ENCODE measurements at places on chromosomes 3 and 15.

DNA sequence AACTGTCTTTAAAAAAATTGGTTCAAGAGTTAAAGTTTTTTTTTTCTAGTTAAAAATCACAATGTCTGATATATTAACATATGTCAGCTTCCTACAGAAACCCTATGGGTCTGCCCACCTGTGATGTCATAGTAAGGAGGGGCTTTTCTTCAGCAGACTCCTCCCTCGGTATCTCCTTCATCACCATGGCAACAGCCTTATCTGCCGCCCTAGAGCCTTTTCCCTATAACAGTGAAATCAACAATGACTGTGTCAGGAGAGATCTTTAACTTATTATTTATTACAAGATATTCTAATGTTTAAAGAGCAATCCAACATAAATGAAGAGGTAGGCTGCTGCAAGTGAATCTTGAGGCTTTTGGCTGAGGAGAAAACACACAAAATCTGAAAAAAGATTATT, 138.7 kb downstream of the PEX5L start:
- H3K4me1 ChIP-seq, result no peaks in the 10 kb centered on the region
- no peak for DNase-seq

- peaks cover 5% of the 10 kb centered on the region for H3K4me1 ChIP-seq
- no peak overlapping the region for H3K4me3 ChIP-seq
- H3K27me3 ChIP-seq, result peaks cover 7% of the 10 kb centered on the region
- no peak for DNase-seq
- H3K27ac ChIP-seq, result no peak overlapping the region
These were observed 340.3 kb upstream of the CTDSPL start for GRCh38 chr3:37521429-37521828.

DNA sequence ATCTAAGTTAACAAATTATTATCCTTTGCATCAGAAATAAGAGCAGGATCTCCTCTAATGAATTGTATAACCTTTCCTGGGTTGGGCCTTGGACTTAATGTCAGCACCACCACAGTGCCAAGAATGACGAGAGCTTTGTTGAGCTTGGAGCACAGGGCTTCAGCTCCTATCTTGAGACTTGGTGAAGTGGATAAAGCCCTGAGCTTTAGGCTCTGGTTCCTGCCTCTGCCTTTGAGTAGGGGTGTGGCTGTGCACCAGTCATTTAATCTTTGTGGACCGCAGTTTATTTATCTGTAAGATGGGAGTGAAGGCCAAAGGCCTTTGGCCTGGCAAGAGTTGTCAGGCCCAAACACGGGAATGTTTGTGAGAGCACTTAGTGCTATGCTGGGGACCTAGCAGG, 162.2 kb downstream of the VGLL4 start:
- no peaks in the 10 kb centered on the region for H3K27me3 ChIP-seq
- no peak overlapping the region for H3K27ac ChIP-seq
- H3K4me1 ChIP-seq, result no peaks in the 10 kb centered on the region
- no peak overlapping the region for H3K4me3 ChIP-seq
- no peaks in the 10 kb centered on the region for H3K36me3 ChIP-seq
- DNase-seq, result no peak

DNA sequence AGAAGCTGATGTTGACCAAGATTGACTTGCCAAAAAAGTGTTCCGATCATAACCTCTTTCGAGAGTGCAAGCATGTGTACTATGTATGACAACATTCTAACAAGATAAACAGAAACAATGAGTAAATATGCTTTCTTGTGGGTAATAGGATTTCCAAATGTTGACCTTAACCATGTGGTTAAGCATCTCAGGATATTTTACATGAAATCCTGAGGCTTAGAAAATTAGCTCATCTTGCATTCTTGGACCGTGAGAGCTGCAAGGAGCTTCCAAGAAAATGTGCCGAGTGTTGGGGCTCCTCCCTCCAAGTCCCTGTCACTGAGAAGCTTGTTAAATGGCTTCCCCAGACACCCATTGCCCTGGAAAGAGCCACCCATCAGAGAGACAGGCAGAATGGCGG, 50.1 kb downstream of the C3orf20 start:
- no peak for DNase-seq
- no peaks in the 10 kb centered on the region for H3K4me1 ChIP-seq
- no peak overlapping the region for H3K27ac ChIP-seq
- H3K4me3 ChIP-seq, result no peak overlapping the region

- H3K27ac ChIP-seq, result peak within 1 kb of the TSS; percentile 53
- peaks cover 6% of the 10 kb centered on the region for H3K36me3 ChIP-seq
- peak; percentile 54 for DNase-seq
- peaks cover 31% of the 10 kb centered on the region for H3K27me3 ChIP-seq
These were observed at the start of gene CMTM8 for GRCh38 chr3:32238453-32239306. CMTM8 (plus strand) TSS chr3:32238680; CDS start chr3:32238973, 293 bp downstream.

DNA sequence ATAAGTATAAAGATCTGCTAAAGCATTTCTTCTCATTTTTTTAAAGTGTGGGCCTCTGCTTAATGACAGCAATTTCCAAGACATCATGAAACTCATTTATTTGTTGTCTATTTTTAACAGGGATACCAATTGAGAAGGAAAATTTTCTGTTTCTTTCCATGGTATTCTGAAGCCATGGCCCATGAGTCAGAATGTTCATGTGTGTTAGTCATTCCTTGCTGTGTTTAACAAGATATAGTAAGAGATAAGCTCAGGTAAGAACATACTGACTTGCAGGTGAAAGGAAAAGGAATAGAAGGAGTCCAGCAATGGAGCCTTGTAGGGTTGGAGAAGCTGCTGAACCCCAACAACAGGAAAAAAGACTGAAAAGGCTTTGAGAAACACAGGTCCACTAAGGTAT, 17.0 kb upstream of the ARID3B start:
- DNase-seq, result no peak
- no peaks in the 10 kb centered on the region for H3K36me3 ChIP-seq
- peaks cover 4% of the 10 kb centered on the region for H3K4me1 ChIP-seq
- H3K4me3 ChIP-seq, result no peak overlapping the region
